Naive thymus-derived CD4-positive, alpha-beta T cell (primary cell): ENCODE measurements at places on chromosomes 7 and 10. TPM values are rescaled to one million over a fixed set of nuclear protein-coding genes. Genes with fewer than 3 reads are reported as not detected.

- DNase-seq, result no peak
These were observed 385.8 kb upstream of the C7orf33 start for GRCh38 chr7:148204639-148205304.

GRCh38 chr7:101507791-101508252 lies 121.3 kb downstream of the MYL10 start:
- peak; percentile 30 for DNase-seq

- DNase-seq, result no peak
These were observed 145.2 kb upstream of the GDF10 start for GRCh38 chr10:47154762-47155161.

DNA sequence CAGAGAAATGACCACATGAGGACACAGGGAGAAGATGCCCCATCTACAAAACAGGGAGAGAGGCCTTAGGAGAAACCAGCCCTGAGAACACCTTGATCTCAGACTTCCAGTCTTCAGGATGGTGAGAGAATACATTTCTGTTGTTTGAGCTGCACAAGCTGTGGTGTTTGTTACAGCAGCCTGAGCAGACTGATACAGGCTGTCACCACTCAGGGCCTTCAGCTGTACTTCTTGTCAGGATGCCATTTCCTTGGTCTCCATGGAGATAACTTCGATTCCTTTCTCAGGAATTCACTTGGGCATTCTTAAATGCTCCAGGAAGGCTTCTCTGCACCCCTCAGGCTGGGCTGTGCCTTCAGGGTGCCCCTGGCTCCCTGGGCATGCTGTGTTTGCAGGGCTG lies 85.7 kb upstream of the IGFBP3 start:
- no peak for DNase-seq

DNA sequence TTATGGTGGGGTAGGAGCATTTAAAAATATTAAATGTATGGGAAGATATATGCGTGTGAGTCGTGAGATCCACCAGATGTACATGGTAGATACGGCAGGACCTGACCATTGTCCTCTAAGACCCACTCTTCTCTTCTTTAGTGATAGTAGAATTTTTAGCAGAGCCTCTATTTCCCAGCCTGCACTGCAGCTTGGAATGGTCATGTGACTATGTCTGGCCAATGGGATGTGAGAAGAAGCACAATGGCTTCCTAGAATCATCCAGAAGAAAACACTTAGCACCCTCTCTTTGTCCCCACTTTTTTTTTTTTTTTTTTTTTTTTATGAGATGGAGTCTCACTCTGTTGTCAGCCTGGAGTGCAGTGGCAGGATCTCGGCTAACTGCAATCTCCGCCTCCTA lies 86.6 kb upstream of the CYTH3 start:
- no peak for DNase-seq

The SPDYE16 gene
- 0.25 TPM for polyA plus RNA-seq

DNA sequence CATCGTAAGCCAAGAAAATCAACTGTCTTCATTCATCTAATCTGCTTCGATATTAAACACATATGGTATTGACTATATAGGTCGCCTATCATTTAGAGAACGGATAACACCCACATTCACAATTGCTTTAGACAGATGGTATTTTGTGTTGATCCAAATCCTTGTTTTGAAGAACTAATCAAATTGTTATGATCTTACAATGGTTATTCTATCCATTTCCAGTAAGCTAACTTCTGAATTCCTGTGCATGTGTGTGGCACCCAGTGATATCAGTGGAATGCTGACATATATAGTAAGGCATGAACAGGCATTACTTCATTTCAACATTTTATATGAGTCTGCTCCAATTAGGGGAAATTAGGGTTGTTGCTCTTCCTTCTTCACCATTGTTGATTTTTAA lies 98.8 kb downstream of the SEMA3E start:
- DNase-seq, result no peak
